ENCODE measurements at places on chromosomes 3 and 15.

- no peak overlapping the region for H3K4me3 ChIP-seq
- H3K36me3 ChIP-seq: no peaks in the 10 kb centered on the region
- no peaks in the 10 kb centered on the region for H3K4me1 ChIP-seq
- no peak for DNase-seq
- H3K27ac ChIP-seq: no peak overlapping the region
- H3K27me3 ChIP-seq: no peaks in the 10 kb centered on the region
Observed at GRCh38 chr15:55170361-55170760, 26.4 kb downstream of the RSL24D1 start.

DNA sequence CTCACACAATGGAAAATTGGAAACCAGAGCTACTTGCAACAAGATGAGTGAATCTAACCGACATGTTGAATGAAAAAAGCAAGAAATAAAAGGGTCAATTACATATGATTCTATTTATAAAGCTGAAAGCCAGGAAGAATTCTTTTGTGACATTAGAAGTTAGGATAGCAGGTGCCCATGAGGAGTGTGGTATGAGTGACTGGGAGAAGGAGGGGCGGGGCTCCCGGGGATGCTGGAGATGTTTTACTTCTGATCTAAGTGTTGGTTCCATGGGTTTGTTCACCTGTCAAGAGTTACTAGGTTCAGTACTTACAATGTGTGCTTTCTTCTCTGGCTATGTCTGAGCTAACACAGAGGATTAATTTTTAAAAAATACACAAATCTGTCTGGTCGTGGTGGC, 60.8 kb downstream of the NSMCE3 start:
- H3K27me3 ChIP-seq: no peaks in the 10 kb centered on the region
- H3K4me1 ChIP-seq: no peaks in the 10 kb centered on the region
- no peak for DNase-seq
- H3K27ac ChIP-seq: no peak overlapping the region
- no peaks in the 10 kb centered on the region for H3K36me3 ChIP-seq

DNA sequence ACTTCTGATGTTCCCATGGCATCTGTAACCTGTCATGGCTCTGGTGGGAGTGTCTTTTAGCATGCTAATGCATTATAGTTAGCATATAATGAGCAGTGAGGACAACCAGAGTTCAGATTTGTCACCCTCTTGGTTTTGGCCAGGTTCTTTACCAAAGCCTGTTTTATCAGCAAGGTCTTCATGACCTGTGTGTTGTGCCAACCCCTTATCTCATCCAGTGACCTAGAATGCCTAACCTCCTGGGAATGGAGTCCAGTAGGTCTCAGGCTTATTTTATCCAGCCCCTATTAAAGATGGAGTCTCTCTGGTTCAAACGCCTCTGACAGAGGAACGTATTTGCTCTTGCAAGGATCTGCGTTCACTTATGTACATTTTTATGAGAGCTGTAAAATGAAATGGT, 60.3 kb upstream of the UTS2B start:
- no peaks in the 10 kb centered on the region for H3K27me3 ChIP-seq
- H3K36me3 ChIP-seq: peaks cover 33% of the 10 kb centered on the region
- no peaks in the 10 kb centered on the region for H3K4me1 ChIP-seq
- no peak overlapping the region for H3K27ac ChIP-seq
- DNase-seq: no peak

GRCh38 chr15:32671339-32672325, 30.1 kb downstream of the SCG5 start:
- no peak overlapping the region for H3K4me3 ChIP-seq
- no peaks in the 10 kb centered on the region for H3K36me3 ChIP-seq
- DNase-seq: no peak
- H3K27ac ChIP-seq: no peak overlapping the region
- H3K4me1 ChIP-seq: no peaks in the 10 kb centered on the region
- no peaks in the 10 kb centered on the region for H3K27me3 ChIP-seq
